ENCODE measurements at places on chromosomes 11 and 22.

GRCh38 chr11:117361432-117361831, 33.8 kb downstream of the CEP164 start:
- DNase-seq, result no peak

- no peak for DNase-seq
Observed at GRCh38 chr11:57197762-57198161, 16.0 kb downstream of the LRRC55 start.

- DNase-seq, result no peak
Observed at GRCh38 chr11:19520681-19521080, 192.0 kb upstream of the NAV2 start.

DNA sequence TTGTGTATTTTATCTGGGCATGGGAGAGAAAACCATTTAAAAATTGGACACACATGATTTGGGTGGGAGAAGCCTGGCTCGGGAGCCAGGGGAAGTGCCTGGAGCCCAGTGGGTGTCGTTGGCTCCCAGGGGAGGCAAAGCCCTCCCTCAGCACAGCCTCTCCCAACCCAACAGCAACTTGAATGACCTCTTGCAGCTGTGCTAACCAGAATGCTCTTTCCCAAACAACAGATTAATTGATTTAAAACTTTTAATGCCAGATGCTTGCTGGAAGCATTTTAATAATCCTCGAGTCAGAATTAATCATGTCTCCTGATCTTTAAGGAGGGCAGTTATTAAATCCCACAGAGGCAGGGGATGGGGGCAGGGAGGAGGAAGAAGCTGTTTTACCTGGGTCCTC, 401.6 kb downstream of the BUD13 start:
- no peak for DNase-seq

- no peak for DNase-seq
Observed at GRCh38 chr11:125452125-125452470, 44.0 kb downstream of the FEZ1 start.

- no peak for DNase-seq
Observed at GRCh38 chr22:36467042-36467810, 14.2 kb downstream of the TXN2 start.

DNA sequence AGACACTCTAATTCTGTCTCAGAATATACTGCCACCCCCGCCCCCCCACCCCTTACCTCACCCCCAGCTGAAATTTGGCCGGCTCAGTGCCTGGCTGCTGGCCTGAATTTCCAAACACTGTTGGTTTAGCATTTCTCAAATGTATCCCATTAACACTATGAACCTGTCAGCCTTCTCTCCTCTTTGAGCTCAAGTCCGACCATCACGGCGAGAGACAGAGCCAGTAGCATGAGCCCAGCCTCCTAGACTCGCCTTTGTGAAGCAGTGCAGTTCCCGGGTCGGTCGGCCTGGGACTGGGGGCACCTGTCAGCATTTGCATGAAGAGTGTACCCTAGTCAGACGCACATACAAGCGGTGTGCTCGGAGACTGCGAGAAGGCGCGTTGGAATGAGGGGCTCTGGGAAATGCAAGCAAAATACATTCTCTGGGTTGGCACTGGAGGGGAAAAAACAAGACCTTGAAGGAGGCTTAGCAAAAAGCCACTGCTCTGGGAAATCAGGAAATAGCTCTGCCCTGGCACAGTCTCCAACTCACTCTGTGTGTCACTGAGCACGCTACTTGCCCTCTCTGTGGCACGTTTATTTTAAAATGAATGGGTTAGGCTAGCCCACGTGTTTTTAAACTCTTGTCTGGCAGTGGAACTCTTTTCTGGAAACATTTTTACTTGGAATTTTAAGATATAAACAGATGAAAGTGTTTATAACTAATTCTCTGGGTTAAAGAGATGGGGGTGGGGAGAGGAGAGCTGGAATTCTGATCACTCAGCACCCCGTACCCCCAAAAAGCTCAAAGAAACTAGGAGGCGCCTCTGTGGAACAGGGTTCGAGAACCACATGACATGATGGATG, 108.3 kb downstream of the TIMP3 start:
- no peak for DNase-seq

DNA sequence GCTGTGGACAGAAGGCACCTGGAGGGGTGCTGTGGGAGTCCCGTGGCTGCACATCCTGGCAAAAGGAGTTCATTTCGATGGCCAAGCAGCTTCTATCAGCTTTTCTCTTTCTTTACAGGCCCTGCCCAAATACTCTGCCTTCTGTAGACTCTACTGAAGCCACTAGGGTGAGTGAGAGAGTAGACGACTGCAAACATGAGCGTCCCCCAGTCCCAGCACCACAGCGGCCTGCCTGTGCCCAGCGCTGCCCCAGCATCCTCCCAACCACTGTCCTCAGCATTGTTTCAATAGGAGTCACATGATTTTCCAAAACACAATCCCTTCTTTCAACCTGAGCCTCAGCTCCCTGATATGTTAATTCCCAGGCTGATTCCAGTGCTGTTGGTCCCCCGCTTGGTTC, 110.0 kb downstream of the KIRREL3 start:
- DNase-seq, result no peak

DNA sequence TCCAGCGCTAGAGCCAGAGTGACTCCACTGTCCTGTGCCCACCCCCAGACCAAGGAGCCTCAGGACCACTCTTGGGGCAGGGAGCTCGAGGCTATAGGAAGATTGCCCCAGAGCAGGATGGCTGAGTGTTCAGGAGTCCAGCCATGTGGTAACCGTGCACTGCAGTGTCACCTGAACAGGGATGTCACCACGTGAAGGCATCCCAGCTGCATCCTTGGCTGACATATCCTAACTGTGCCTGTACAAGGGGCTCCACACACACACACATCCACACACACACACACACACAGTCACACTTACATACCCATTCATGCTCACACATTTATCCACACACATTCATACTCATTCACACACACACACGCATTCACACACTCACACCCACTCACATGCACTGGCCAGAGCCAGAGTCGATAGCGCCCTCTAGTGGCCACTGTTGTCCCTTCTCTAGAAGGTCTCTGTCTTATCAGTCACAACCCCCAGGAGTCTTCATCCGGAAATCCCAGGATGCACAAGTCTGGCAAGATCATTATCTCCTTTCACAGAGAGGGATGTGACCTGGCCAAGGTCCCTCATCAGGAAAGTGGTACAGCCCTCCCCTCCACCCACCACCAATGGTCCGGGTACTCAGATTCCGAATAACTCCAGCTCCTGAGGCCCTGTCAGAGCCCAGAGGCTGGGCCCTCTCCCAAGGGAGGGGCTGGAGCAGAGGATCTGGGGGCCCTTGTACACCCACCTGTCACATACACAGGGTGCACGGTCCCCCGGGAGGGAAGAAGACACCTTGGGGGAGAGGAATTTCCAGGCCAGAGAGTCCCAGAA, 55.1 kb downstream of the IGLL5 start:
- DNase-seq, result peak; percentile 18

DNA sequence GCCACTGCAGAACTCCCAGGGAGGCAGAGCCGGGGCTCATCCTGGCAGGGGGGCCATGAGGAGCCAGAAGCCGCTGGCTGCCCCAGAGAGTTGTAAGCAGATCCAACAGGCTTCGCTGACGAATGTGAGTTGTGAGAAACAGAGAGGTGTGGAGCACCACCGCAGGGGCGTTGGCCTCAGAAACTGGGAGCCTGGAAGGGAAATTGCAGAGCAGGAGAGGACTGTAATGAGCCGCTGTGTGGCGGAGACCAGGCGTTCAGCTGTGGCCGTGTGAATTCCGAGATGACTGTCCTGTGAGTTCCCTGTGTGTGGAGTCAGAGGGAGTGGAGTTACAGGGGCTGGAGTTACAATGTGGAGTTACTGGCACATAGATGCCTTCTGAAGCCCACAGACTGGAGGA, 27.7 kb upstream of the ETS1 start:
- no peak for DNase-seq

- no peak for DNase-seq
Observed at GRCh38 chr11:79406376-79406775, 34.5 kb downstream of the TENM4 start.

DNA sequence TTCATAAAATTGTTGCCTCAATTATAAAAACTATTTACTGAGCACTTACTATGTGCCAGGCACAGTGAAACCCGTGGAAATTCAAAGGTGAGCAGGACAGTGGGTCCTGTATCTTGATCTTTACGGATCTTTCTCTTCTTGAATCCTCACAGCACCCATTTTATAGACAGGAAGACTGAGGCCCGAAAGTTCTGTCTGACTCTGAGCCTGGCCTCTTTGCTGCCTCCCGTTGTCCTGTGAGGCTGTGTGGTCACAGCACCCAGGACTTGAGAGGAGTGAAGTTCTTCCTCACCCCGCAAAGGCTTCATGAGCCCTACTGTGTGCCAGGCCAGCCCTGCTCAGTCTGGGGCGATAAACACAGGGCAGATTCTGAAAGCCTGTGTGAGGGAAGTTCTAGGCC, 13.4 kb upstream of the MN1 start:
- no peak for DNase-seq

DNA sequence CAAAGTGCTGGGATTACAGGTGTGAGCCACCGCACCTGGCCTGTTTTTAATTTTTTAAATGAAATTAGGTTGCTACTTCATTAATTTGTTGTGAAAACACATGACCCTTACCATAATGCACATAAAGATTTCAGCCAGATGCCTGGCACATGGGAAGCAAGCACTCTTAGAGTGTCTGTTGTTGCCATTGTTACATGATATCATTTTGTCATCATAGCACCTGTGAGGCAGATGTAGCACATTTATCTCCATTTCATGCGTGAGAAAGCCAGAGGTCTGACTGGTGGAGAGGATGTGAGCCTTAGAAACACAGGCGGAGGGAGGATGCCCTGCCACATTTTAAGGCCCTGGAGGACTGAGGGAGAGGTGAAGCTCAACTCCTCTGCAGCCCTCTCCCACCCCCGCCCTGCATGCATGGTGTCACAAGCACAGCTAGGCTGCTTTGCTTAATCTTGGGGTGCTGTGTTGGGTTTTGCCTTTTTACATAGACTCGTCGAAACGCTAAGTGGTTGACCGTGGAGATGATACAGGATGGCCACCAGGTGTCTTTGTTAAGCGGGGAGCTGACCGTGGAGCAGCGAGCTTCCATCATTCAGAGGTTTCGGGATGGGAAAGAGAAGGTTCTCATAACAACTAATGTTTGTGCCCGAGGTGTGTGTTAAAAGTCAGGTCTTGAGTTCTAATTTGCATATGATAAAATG, 14.0 kb downstream of the DDX25 start:
- no peak for DNase-seq

GRCh38 chr11:133997554-133997953, 40.8 kb upstream of the IGSF9B start:
- DNase-seq, result no peak

- peak; percentile 43 for DNase-seq
Observed at GRCh38 chr11:66568124-66568916, at the start of gene CTSF. Gene CTSF, minus strand, starts transcription at chr11:66568606. Its CDS starts 120 bp downstream, at chr11:66568486.

DNA sequence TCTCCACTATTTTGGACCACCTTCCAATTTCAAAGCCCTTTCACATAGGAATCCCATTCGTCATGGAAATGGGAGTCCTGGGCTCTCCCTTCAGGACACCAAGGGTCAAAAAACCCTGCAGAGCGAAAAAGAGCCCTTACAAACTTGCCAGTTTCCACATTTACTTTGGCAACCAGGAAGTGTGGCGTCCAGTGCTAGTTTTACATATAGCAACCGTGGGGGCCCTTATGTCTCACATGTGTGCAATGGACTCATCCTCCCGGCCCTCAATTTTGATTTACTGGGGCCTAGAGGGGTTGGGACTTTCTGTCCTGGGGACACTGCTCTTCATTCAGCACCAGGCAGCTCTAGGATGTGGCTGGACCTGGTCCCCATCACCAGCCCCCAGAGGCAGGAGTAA, 33.7 kb downstream of the DAGLA start:
- no peak for DNase-seq

DNA sequence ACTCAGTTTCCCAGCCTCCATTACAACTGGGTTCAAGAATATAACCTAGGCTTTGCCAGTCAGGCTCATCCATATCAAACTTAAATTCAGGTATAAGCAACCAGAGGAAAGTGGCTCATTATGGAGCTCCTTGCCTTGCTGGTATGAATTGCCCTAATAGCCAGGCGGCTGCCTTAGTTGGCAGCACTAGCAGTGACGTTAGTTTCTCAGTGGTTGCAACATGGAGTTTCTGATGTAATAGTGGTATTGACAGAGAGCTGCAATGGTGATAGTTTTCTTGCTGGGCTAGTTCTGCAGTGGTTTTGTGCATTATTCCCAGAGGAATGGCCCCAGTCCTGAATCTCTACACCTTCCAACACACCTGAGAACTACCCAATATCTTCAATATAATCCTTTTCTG, 3.8 kb upstream of the TMEM123 start:
- DNase-seq, result no peak

- no peak for DNase-seq
Observed at GRCh38 chr22:45612940-45613339, 58.7 kb upstream of the ATXN10 start.

- DNase-seq, result no peak
Observed at GRCh38 chr11:45523760-45524159, 141.7 kb downstream of the CHST1 start.

DNA sequence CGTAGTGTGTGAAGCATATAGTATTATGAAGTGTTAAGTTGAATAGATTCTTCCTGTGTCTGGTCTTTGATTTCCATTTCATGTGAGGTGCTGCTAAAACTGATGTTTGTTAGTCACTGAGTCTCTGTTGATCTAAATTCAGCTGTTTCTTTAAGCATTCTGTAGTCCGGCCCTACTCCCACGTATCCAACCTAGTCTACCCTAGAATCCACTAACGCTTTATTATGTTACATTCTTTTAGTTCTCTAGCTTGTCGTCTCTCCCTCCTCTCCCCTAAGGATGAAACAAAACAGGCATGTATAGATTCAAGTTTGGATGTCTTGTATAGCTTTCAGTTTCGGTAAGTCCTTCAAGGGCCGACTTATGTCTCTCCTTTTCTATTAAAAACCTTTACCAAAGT, 4.1 kb downstream of the WEE1 start:
- DNase-seq, result no peak

- no peak for DNase-seq
Observed at GRCh38 chr11:9625162-9625561, 38.7 kb upstream of the SWAP70 start.

DNA sequence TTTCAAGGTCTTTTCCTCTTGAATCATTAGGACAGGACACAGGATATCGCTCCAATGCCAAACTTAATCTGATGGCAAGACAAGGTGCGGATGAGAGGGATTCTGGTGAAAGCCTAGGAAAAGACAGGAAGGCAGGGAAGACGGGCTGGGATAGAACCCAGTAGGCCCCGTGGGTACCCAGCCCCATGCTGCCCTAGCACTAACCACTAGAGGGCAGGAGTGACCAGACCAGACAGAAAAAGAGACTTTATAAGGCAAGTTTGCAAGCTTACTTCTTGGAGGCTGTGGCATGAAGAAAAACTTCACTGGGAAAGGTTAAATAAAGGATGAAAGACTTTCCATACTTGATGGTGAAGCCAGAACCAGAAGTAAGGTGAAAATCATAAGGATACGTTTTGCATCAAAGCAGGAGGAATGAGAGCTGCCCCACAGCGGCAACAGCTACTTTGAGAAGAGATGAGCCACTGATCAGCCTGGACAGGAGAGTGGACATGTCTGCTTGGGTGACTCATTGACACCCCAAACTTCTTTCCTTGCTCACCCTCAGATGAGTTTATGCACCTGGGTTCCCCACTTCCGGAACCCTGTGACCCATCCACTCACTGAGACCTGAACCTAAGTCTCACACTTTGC, 39.8 kb downstream of the SYN3 start:
- DNase-seq, result peak; percentile 13

- no peak for DNase-seq
Observed at GRCh38 chr11:111814106-111814505, 47.9 kb upstream of the PPP2R1B start.
